ENCODE measurements at places on chromosomes 4 and X. TPM values are rescaled to one million over a fixed set of nuclear protein-coding genes. Genes with fewer than 3 reads are reported as not detected.

- DNase-seq: no peak
Observed at GRCh38 chr4:55117511-55117910, 7.9 kb downstream of the KDR start.

Gene MGAT4D
- not detected for polyA plus RNA-seq

DNA sequence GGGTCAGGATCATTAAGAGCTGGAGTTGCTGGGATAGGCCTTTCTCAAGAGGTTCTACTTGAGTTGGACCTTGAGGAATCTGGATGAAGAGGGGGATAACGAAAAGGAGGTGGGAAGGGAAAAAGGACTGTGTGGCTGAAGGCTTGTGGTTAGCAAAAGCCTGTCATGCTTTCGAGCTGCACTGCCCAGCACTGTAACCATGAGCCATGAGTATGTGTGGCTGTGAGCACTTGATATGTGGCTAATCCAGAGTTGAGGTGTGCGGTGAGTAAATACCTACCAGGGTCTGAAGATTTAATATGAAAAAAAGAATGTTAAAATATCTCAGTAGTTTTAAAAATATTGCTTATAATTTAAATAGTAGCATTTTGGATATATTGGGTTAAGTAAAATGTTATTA lies 11.4 kb downstream of the TMEM165 start:
- DNase-seq: no peak

Gene ARR3
- not detected for polyA plus RNA-seq

DNA sequence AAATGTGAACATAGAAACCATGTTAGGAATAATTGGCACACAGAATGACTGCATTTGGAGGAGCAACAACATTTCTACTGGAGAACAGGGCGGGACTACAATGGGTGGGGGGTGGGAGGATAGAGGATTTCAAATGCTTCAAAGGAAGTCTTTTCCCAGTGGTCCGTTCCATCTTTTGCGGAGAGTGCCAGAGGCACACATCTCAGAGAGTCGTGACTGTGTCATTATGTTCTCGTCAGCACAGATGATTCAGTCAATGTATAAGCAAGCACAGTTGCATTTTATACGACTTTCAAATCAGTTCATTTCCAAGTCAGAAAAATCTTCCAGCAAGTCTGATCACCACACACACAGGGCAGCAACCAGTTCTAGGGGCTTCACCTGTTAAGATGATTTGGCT lies 22.7 kb upstream of the GPR50 start:
- DNase-seq: no peak

Gene DUSP21
- not detected for polyA plus RNA-seq

GRCh38 chr4:13461191-13461905 lies 22.8 kb downstream of the RAB28 start:
- DNase-seq: no peak

GRCh38 chr4:139154538-139154937 lies 22.5 kb downstream of the ELF2 start:
- no peak for DNase-seq

GRCh38 chr4:112170451-112170993 lies 25.3 kb downstream of the FAM241A start:
- peak; percentile 78 for DNase-seq

- no peak for DNase-seq
Observed at GRCh38 chr4:129335276-129335675, 239.3 kb downstream of the C4orf33 start.

DNA sequence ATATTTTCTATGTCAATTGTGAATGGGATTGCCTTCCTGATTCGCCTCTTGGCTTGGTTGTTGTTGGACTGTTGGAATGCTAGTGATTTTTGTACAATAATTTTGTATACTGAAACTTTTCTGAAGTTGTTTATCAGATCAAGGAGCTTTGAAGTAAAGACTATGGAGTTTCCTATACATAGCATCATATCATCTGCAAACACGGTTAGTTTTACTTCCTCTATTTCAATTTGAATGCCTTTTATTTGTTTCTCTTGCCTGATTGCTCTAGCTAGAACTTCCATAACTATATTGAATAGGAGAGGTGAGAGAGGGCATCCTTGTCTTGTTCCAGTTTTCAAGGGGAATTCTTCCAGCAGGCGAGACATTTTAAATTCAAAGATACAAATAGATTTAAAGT lies 226.5 kb downstream of the FBXO8 start:
- DNase-seq: no peak

- DNase-seq: no peak
Observed at GRCh38 chr4:531721-532565, 32.9 kb downstream of the PIGG start.

DNA sequence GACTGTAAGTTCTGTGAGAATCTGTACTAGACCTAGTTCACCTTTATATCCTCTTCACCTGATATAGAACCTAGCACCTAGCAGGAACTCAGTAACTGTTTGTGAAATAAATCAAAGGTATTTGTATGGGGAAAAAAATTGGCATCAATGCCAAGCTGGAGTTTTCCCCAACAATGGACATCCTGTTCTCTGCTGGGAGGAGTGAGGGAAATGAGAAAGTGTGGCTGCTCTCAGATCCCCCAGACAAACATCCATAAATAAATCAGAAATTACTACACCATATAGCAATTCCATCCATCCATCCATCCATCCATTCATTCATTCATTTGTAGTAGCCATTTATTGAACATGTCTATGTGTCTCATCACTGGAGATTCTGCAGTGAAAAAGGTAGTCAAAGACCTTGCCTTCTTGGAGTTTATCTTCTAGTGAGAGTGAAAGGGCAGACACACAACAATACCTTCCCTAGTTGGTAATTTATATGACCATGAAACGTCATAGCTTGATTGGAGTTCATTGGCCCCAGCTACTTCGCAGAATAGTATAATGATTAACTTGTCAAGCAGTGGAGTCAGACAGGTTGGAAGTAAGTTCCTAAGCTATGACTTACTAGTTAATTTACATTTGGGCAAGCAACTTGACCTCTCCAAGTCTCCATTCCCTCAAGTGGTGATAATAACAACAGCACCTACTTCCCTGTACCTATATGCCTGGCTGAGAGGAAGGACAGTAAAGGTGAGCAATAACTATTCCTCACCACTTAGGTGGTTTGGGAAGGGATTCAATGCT lies 98.7 kb upstream of the KIT start:
- no peak for DNase-seq

DNA sequence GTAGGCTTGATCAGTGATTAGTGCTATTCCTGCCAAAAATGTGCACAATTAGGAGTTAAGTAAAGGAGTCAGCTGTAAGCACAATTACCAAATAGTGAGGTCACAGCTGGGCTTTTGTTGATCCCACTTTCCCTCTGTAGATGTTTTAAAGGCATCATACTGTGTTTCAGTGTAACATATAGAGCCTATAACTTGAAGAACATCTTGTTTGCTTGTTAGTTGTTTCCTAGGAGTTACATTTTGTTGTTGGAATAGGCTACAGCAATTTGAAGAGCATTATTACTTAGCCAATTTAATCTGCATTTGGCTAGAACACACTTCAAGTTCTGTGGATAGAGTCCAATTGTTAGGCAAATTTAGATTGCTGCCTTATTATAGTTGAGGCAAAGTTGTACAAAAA lies 210.7 kb upstream of the MAD2L1 start:
- no peak for DNase-seq

- DNase-seq: no peak
Observed at GRCh38 chr4:15864651-15865566, 73.6 kb downstream of the FGFBP1 start.

Gene ADH1A
- polyA plus RNA-seq: not detected

DNA sequence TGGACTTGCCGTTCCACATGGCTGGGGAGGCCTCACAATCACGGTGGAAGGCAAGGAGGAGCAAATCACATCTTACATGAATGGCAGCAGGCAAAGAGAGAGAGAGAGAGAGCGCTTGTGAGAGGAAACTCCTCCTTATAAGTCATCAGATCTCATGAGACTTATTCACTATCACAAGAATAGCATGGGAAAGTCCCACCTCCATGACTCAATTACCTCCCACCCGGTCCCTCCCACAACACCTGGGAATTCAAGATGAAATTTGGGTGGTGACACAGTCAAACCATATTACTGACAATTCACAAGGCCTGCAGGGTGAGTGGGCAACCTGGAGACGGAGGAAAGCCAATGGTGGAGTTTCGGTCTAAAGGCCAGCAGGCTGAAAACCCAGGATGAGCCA lies 394.3 kb upstream of the TRAM1L1 start:
- DNase-seq: no peak

Gene RENBP
- polyA plus RNA-seq: not detected

Gene TLR10
- polyA plus RNA-seq: not detected

- no peak for DNase-seq
Observed at GRCh38 chr4:158529505-158529904, 7.8 kb downstream of the RXFP1 start.

DNA sequence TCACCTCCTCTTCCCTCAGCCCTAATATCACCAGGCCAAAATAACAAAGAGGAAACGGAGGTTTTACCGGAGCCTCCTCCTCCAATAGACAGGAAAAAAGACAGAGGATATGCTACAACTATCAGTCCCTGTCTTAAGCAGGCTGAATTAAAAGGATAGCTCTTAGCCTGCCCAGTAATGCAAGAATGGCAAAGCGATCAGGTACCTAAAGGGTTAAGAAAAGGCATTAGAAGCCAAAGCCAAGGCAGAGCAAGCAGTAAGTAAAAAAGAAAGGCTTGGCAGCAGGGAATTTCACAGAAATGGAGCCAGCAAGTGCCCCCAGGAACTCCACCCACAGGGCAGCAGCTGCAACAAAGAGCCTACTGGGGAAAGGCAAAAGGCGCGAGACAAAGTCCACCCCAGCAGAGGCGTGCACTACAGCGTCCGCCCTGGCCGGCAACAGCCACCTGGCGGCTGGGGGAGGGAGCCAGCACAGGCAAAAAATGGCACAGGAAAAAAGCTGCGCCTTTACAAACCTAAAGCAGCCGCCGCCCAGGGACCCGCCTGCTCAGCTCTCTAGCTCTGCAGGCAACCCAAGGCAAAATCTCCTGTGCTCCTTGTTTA lies 220.6 kb upstream of the ZC4H2 start:
- DNase-seq: peak; percentile 8

- peak; percentile 98 for DNase-seq
Observed at GRCh38 chr4:5365071-5366008, 314.1 kb downstream of the STK32B start.

DNA sequence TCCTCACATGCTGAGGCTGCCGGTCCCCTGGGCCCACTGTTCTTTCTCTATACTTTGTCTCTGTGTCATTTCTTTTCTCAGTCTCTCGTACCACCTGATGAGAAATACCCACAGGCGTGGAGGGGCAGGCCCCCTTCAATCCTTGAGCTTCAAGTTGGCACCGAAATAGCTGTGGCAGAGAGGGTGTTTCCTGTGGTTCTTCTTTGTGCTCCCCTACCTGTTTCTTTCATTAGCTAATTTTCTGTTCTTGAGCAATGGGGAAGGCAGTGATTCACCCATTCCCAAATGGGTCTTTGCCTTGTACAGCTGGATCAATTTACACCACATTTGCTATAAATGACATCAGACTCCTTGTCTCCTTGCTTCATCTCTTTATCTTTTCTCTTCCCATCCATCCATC lies 2.1 kb upstream of the CYSLTR1 start:
- no peak for DNase-seq

Gene CYLC1
- polyA plus RNA-seq: not detected

GRCh38 chrX:2588049-2588448 lies 87.3 kb upstream of the DHRSX start:
- DNase-seq: no peak

DNA sequence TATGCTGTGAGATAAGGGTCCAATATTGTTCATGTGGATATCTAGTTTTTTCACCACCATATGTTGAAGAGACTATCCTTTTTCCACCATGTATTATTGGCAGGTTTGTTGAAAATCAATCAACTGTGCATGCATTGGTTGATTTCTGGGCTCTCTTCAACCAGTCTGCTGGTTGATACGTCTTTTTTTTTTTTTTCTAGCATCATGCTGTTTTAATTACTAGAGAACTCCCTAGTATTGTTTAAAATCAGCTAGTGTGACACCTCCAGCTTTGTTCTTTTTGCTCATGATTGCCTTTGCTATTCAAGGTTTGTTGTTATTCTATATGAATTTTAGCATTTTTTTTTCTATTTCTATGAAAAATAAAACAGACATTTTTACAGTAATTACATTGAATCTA lies 123.9 kb downstream of the SLC7A11 start:
- DNase-seq: no peak

DNA sequence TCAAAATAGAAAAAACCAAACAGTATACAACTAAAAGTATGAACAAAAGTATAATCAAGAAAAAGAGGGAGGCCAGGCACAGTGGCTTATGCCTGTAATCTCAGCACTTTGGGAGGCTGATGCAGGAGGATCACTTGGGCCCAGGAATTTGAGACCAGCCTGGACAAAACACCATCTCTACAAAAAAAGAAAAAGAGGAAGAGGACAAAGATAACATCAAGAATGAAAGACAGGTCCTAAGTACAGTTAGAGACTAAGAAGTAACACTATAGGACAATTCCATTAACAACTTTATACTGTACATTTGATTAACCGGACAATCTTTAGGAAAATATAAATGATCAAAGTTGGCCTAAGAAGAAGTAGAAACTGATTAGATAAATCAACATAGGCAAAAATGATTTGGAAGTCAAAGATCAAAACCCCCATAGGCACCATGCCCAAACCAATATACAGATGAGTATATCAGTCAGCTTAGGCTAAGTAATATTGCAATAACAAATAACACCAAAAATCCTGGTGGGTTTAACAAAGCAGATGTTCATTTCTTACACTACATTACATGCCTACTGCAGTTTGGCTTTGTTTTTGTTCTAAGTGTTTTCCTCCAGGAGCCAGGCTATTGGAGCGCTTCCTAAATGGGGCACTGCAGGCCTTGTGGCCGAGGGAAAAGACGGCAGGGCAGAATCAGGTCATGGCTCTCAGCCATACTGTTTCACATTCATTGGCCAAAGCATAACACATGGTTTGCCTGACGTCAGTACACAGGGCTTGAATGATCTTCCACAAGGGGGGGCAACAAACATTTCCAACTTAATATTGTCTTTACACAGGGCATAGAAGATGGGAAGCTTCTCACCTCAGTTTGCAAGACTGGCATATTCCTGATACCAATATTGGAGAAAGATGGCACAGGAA lies 42.2 kb upstream of the HGFAC start:
- DNase-seq: peak; percentile 18

- no peak for DNase-seq
Observed at GRCh38 chr4:13331827-13332226, 152.3 kb downstream of the RAB28 start.

- no peak for DNase-seq
Observed at GRCh38 chr4:54065282-54066087, 1.1 kb upstream of the CHIC2 start.

- DNase-seq: peak; percentile 13
Observed at GRCh38 chr4:24809376-24809775, 14.0 kb downstream of the SOD3 start.

Gene AMBN
- polyA plus RNA-seq: not detected

- no peak for DNase-seq
Observed at GRCh38 chrX:154735695-154736393, 15.0 kb downstream of the GAB3 start.

- no peak for DNase-seq
Observed at GRCh38 chrX:23493941-23494374, 159.3 kb downstream of the PTCHD1 start.

DNA sequence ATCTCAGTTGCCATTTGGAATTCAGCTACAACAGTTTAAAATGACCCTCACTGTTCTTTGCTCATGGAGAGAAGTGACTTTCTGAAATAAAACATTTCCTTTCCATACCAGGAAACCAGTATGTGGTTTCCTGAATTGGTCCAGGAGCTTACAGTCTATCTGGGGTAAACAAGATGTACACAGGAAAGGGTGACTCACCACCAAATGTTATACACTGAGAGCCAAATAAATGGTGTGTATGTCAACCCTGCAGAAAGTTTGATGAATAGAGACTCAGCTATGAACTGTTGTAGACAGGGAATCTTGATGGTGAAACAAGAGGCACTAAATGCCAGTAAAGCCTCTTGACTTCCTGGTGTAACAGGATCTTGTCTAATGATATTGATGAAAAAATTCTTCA lies 100.4 kb downstream of the HS6ST2 start:
- no peak for DNase-seq

Measured in A549 (cell line).